Inflammatory macrophage treated with lipopolysaccharide for 1 hour (primary cell): ENCODE measurements at places on chromosomes 3 and 15.
A peak's percentile ranks its signal among the peaks of the same experiment; 100 is the strongest.

GRCh38 chr15:94026458-94027304, 204.7 kb upstream of the MCTP2 start:
- no peak for DNase-seq

- DNase-seq, result no peak
Measured at GRCh38 chr3:154496978-154497377, 67.0 kb upstream of the GPR149 start.

DNA sequence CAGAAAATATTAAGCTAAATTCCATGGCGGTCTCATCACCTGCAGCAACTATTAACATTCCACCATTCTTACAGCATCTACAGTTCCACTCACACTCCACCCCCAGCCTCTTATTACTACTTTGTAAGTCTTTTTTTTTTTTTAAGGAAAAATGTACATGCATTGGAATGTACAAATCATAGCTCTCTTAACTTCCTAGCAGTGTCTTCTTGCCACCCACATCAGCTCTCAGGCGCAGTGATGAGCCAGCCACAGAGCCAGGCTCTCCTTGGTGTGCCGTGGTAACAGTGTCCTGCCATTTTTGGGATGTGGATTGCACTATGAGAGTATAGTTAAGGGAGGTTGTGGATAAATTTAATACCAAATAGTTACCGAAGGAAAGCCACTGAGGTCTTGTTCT, 17.8 kb downstream of the ABHD17C start:
- no peak for DNase-seq

DNA sequence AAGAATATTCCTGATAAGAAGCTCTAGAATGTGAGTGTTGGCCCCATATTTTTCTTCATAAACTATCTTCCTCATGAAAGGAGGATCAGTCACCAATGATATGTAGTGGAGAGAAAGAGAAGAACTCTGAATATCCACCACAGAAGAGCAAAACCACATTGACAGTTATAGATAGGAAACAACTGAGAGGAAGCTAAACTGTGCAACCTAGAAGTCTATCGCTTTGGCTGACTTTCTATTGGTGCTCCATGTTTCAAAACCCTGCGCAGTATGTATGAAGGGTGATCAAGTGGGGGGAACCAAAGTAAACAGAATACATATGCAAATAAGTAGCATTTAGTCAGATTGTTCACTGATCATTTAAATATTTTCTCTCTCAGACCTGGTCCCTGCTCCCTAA, 41.0 kb upstream of the ZNF280D start:
- DNase-seq, result peak; percentile 9

- DNase-seq, result peak; percentile 29
Measured at GRCh38 chr3:11085093-11085840, 69.0 kb upstream of the HRH1 start.

- peak; percentile 75 for DNase-seq
Measured at GRCh38 chr3:107985496-107985895, 105.3 kb downstream of the CD47 start.

DNA sequence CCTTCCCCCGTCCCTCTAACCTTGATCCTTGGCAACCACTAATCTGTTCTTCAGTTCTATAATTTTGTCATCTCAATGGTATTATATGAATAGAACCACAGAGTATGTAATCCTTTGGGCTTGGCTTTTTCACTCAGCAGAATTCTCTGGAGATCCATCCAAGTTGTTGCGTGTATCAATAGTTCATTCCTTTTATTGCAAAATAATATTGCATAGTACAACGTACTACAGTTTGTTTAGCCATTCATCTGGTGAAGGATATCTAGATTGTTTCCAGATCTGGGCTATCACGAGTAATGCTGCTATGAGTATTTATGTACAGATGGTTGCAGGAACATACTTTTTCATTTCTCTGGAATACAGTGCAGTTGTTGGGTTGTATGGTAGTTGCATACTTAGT, 76.2 kb downstream of the PLXNA1 start:
- DNase-seq, result no peak

DNA sequence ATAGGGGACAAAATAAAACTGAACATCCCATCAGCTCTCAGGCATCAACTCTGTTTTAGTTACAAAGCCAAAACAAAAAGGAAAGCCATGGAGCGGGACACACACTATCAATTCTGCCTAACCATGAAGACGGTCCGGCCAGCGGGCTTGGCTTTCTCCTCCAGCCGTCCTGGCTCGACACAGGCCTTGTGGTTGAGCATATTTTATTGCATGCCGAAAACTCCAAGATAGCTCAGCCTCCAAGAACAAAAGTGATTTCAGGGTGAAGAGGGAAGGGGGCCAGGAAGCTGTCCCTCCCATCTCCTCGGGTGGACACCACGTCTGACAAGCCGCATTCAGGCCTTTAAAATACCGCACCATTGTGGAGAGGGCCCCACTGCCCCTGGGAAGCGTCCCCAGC, 31.2 kb downstream of the WNT5A start:
- no peak for DNase-seq

- DNase-seq, result peak; percentile 80
Measured at GRCh38 chr3:158711886-158712285, 20.4 kb downstream of the RARRES1 start.

DNA sequence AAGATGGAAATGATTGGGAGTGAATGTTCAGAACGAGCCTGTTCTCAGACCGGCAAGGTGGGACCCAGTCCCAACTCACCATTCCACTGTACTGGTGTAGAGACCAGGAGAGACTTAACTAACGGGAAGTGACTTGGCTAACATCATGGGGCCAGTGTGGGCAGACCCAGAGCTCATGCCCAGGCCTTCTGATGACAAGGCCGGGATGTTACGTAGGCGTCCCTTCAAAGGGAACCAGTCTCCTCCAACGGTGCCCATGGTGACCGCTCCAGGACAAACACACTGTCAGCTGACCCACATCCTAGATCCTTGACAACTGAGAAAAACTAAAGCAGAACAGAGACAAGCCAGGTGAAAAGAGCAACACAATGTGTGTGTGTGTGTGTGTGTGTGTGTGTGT, 128.4 kb upstream of the HACD2 start:
- DNase-seq, result peak; percentile 56

- DNase-seq, result no peak
Measured at GRCh38 chr3:189890496-189890895, 230.2 kb downstream of the P3H2 start.

DNA sequence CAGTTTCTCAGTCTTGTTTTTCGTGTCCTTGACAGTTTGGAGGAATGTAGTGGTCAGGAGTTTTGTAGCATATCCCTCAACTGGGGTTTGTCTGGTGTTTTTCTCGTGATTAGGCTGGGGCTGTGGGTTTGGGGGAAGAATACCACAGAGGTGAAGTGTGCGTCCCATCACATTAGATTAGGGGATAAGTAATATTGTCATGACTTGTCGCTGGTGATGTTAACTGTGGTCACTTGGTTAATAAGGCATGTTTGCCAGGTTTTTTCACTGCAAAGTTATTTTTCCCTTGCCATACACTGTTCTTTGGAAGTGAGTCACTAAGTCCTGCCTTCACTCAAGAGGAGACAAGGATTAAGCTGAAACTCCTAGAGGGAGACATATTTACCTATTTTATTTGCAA, 39.1 kb downstream of the PAK2 start:
- no peak for DNase-seq

DNA sequence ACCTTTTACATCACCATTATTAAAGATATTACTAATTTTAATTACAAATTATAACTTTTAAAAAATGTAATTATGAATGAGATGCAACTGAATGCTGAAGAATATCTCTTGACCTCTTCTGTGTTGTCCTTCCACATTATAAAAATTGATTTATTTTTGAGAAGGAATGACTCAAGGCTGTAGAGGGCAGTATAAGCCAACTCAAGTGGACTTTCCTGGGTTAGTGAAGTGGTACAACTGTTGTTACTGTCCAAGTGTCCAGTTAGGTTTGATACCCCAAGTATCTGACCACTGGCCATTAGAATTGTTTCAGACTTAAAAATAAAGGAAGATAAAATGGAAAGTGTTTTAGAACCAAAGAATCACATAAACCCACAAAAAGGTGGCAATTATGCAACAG, 51.9 kb downstream of the BBX start:
- peak; percentile 36 for DNase-seq

- no peak for DNase-seq
Measured at GRCh38 chr15:55353025-55353424, 34.0 kb downstream of the PIGB start.

DNA sequence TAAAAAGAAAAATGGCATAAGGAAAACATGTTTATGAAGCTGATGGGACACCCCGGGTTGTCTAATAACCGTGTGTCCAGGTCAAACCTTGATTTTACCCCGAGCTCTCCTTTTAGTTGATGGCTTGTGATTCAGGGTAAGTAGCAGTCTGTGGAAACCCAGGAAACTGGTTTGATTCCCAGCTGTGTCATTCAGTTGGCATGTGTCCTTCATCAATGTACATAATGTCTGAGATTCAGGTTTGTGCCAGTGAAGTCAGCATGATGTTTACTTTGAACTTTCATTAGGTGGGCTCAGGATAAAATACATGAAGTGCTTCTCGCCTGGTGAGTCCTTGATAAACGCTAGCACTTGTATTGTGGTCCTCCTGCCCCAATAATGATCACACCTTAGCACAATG, 4.3 kb upstream of the COPG1 start:
- no peak for DNase-seq

DNA sequence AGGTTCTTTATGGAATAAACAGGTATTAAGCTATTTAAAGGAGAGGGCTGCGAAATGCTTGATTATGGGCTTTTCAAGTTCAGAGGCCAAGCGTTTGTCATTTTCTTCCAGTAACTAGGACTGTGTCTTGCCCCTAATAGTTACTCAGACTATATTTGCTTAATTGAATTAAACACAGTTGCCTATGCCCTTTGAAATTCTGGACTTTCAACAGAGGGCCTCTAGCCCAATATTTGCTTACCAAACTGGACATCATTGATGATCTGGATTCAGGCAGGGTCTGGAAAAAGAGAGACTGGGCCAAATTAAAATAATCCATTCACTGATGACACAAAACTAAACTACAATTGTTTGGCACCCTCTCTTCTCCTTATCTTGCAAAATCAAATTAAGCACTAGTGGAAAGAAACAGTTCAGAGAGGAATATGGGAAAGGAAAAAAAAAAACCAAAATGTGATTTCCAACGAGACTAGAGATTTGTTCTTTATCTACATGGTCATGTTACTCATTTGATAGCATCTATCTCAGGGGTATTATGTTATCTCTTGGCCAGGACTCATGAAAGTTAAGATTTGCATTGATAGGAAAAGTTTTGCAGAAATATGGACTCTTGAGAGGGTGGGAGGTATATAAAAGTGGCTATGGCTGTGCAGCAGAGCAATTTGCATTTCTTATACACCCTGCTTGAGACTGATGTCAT, 75.1 kb upstream of the TSEN2 start:
- DNase-seq, result no peak

- DNase-seq, result no peak
Measured at GRCh38 chr3:134651347-134652041, 672 bp upstream of the KY start.

DNA sequence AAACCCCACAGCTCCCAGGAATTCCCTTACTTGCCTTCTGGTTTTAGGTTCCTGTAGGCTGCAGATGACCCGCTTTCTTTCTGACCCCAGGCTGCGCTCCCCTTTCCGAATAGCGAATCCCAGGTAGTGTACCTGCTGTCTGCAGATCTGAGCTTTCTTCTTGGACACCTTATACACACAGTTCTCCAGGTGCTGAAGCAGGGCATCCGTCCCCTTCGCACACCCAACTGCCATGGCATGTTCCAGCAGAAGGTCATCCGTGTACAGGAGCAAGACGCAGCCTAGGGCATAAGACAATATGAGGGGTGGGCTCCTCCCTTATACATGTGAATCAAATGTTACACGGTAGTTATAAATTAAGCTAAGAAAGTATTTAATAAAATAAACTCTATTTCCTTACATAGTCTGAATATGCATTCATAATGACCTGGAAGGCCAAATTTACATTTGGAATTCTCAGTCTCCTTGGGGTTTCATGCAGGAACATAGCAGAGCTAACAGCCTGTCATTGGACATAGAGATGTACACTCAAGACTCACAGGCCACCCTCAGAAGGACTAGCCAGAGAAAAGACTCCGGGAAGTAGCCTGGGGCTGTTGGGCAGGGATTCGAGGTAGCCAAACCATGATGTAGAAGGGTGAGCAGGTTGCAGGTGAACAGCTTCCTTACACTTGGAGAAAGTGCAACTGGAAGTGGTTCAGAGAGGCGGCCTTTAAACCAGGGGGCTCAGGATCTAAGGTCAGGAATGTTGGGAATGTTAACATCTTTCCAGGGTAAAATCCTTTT, 8.2 kb upstream of the DNAAF4 start:
- DNase-seq, result no peak

GRCh38 chr3:13461169-13462124, 18.7 kb upstream of the HDAC11 start:
- peak; percentile 25 for DNase-seq

DNA sequence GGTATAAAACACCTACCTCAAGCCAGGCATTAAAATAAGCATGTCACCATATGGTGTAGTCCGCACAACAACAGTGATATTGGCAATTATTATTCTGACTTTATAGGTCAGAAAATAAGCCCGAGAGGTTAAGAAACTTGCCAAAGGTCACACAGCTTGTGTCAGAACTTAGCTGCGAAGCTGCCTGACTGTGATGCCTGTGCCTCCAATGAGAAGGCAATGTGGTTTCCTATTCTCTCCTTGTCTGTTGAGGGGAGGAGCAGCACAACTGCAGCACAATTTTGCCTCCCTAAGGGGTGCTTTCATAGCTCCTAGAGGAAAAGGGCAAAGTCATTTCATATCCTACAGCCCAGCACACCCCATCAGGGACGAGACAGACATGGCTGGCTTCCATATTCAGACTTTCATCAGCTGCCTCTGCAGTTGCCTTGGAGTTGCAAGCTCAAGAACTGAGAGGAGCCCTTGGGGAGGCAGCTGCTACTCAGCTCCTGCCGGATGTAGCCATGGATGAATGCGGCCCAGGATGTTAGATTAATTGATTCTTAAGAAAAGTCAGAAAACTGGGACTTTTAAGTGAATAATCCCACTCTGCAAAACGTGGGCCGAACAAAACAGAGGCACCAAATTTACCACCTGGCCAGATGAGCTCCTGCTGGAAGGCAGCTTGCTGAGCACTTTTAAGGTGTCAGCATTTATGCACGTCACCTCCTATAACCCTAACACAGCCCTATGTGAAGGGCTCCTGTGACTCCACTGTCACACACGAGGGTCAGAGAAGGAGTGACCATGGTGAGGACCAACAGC, 38.5 kb downstream of the MYO5C start:
- no peak for DNase-seq

- no peak for DNase-seq
Measured at GRCh38 chr15:51262463-51262862, 75.9 kb downstream of the CYP19A1 start.

DNA sequence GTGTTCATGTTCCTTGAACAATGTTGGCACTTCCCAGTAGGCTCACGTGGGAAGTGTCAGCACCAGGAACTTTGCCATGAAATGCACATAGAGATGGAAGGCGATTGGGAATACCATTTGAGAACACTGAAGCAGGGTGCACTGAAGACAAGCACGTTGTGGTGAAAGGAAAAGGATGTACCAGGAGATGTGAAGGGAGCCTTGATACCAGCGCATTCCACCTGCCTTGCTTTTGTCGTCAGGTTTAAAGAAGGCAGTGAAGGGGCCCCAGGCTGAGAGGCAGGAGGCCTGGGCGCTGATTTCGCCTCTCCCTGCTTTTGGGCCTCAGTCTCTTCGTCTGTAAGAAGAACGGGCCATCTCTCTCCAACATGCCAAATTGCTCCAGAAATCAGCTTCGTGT, 194.5 kb upstream of the HES1 start:
- no peak for DNase-seq

GRCh38 chr3:173932624-173933023, 535.1 kb downstream of the NLGN1 start:
- no peak for DNase-seq

- no peak for DNase-seq
Measured at GRCh38 chr3:107213044-107213669, 164.1 kb upstream of the CCDC54 start.
